Mesenteric fat pad (tissue), 1 donor: ENCODE measurements at places on chromosomes 7 and 10. TPM values are rescaled to one million over a fixed set of nuclear protein-coding genes. Genes with fewer than 3 reads are reported as not detected.
A peak's percentile ranks its signal among the peaks of the same experiment; 100 is the strongest.

Gene CFAP58
- 0.64 TPM for total RNA-seq

Gene STEAP1
- total RNA-seq = 70.0 TPM

DNA sequence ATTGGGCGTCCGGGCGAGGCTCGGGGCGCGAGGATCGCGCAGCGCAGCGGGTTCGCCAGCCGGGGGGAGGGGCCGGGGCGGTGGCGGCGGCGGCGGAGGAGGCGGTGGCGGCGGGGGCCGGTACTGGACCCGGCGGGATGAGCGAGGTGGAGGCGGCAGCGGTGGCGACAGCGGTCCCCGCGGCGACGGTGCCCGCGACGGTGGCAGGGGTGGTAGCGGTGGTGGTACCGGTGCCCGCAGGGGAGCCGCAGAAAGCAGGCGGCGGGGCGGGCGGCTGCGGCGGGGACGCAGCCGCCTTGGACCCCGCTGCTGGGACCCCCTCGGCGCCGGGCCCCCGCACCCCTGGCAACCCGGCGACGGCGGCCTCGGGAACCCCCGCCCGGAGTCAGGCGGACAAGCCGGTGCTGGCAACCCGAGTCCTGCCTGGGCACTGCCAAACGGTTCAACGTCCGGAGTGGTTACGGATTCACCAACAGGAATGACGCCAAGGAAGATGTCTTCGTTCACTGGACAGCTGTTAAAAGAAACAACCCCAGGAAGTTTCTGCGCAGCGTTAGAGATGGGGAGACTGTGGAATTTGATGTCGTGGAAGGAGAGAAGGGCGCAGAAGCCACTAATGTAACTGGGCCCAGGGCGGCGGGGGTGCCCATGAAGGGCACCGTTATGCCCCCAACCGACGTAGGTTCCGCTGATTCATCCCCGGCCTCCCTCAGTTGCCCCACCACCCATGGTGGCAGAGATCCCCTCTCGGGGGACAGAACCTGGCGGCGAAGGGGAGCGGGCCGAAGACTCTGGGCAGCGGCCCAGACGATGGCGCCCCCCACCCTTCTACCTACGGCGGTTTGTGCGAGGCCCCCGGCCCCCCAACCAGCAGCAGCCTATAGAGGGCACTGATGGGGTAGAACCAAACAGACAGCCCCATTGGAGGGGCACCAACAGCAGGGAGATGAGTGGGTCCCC is 100.3 kb upstream of the CPXM2 start:
- peak; percentile 86 for DNase-seq

DNA sequence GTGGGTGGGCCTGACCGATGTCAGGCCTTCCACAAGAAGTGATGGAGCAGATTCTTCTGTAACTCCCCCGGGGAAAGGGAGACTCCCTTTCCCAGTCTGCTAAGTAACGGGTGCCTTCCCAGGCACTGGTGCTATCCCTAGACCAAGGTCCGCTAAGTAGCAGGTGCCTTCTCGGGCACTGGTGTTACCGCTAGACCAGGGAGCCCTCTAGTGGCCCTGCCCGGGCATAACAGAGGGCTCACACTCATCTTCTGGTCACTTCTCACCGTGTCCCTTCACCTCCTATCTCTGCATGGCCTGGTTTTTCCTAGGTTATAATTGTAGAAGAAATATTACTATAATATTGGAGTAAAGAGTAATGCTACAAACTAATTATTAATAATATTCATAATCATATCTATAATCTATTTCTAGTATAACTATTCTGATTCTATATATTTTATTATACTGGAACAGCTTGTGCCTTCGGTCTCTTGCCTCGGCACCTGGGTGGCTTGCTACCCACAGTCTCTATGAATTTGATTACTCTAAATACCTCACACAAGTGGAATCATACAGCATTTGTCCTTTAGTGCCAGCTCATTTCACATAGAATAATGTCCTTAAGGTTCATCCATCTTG is 1378.7 kb downstream of the XPNPEP1 start:
- no peak for DNase-seq

DNA sequence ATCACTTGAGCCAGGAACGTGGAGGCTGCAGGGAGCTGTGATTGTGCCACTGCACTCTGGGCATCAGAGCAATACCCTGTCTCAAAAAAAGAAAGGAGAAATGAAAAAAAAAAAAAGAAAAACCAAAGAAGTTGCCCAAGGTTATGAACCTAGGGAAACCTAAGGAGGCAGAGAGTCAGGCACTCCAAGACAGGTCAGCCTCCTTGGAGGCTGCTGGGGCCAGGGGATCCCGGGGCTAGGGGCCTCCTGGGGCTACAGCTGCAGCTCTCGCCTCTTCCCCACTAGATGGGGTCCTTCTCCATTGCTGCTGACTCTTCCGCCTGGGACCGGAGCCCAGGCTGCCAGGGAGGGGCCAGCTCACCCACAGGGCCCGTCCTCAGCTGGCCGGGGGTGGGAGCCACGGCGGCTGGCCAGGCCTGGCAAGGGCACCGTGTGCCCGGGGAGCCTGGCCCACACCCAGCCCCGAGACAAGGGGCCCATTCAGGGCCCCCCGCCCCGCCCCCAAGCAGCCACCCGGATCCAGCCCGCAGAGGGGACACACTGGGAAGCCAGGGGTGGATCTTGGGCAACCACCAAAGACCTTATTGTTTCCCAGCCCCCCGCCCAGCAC is 1.7 kb upstream of the SPACDR start:
- no peak for DNase-seq

Gene H2BK1
- not detected for total RNA-seq

- no peak for DNase-seq
These were observed 266.4 kb downstream of the CXCL12 start for GRCh38 chr10:44118500-44118899.

Gene PAX2
- not detected for total RNA-seq

Gene PAOX
- 3.6 TPM for total RNA-seq

DNA sequence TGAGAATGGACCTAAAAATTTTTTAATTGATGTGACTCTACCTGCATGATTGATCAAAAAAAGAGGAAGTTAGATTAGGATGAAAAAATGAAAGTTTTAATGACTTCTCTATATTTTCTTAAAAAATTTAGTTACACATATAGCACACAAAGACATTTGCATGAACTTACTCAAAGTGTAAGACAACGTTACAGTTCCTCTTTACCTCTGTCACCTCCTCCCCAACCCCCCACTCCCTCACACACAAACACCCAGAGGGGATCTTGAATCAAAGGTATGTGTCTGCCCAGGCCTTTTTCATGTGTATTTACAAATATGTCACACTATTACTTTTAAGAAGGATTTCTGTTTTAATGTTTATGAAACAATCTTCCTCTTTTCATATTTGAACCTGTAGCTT is 20.6 kb upstream of the CDCA7L start:
- DNase-seq = no peak

- DNase-seq = no peak
These were observed 241.6 kb downstream of the HPSE2 start for GRCh38 chr10:98994030-98994429.

Gene CDH23
- total RNA-seq = 9.7 TPM

DNA sequence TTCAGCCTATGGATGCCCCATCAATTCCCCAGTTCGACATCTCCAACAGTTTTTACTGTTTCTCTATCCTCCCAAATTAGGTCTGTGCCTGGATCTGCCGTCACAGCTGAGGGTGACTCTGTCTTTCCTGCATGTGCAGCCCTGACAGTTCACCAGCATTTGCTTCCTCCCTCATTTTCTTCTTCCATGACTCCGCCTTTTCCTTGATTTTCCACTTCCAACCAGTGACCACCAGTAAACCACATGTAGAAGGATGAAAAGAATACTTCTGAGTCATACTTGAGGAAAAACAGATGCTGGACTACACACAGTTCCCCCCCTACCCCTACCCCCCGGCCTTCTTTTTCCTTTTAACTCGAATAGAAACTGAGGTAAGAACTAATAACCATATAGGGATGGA is 311.8 kb upstream of the POM121L12 start:
- DNase-seq = no peak

Gene ACHE
- total RNA-seq = 1.9 TPM

DNA sequence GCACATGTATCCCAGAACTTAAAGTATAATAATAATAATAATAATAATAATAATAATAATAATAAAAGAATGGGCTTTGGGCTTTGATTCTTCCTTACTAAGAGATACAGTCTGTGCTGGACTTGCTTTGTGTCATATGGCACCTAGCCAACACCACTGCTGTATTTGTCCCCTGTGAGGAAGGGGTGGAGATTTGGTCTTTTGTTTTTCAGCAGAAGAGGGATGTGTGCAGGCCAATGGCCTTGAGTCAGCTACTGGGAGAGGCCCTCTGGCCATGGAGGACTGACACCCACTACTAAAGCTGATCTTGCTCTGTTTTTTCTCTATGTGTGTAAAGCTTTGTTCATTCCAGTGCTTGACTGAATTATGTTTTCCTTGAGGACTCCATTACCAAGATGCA is 573.0 kb upstream of the PCDH15 start:
- DNase-seq = no peak

DNA sequence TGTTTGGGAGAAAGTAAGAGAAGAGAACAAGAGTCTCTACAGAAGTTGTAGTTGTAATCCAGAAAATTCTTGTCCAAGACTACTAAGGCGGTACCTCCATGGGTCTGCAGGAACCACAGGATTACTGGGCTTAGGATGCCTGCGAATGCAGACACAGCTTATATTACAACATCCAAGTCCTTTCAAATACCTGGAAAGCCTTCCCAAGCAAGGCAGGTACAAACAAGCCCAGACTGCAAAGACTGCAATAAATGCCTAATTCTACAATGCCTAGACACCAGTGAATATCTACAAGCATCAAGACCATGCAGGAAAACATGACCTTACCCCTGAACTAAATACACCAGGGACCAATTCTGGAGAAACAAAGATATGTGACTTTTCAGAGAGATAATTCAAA is 178.2 kb downstream of the ARL4A start:
- no peak for DNase-seq
